SHP77 (cell line): ENCODE measurements at places on chromosomes 12 and 14.

DNA sequence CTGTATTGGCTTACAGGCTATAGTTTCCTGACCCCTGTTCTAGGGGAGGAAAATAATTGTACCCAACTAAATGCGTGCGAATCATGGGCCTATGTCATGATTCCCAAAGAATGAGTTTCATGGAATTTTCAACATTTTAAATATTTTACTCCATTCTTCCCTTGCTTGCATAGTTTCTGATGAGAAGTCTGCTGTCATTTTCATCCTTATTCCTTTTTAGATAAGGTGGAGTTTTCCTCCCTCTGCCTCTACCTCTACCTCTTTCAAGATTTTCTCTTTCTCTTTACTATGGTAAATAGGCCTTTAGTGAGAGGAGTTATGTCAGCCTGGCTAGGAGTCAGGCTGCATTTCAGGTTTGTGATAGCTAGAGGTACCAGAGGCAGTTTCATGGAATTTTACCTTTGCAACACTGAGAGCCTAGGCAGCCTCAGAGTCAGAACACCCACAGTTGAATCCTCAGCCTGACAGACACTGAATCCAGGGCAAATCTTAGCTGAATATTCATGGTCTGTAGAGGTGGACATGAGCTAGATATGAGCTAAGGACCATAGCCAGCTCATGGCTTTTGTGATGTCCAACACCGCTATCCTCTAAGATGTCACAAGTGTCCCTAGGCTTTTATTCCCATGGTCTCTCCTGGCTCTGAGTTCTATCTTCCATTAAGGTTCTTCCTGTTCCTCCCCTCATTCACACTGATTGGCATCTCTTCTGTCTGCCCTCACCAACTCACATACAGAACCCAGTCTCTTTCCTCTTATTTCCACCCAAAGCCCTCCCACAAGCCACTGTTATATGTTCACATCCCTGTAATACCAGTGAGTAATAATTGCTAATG is 6.0 kb downstream of the SERPINA3 start:
- no peak for DNase-seq

DNA sequence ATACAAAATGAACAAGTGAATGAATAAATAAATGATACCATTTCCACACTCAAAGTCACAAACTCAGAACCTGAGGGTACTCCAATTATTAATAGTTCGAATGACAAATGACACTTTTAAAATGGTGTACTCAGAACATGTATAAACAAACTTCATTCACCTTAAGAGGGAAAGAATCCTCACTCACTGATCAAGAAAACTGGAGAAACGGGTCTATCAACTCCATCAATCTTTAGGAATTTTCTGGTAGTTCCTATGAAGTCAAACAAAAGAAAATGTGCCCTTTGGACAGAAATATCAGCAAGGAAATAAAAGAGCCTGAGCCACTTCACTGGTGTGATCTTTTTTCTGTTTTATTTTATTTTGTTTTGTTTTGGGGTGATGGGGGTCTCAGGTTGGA is 5.2 kb upstream of the NRDE2 start:
- no peak for DNase-seq

GRCh38 chr12:72082986-72083820 is 144.6 kb downstream of the TPH2 start:
- no peak for DNase-seq

DNA sequence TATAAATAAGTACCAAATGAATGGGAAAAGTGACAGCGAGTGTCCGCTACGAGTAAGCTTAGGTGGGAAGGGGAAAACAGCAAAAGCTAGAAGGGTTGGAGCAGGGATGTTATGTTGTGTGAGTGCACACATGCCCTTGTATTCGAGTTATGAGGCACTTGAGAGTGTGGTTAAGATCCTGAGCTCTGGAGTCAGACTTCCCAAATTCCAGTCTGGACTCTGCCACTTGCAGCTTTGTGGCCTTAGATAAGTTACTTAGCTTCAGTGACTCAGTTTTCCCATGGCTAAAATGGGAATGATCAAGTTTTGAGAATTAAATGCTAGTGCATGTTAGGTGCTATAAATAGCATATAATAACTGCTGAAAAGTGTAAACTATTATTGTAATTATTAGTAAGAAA is 44.9 kb downstream of the KTN1 start:
- no peak for DNase-seq

- DNase-seq: no peak
Measured at GRCh38 chr12:73076760-73077159, 804.6 kb downstream of the TRHDE start.
